ENCODE measurements at places on chromosomes 5 and 9. TPM values are rescaled to one million over a fixed set of nuclear protein-coding genes. Genes with fewer than 3 reads are reported as not detected.
A peak's percentile ranks its signal among the peaks of the same experiment; 100 is the strongest.

GRCh38 chr9:131879181-131879910, 139.5 kb upstream of the RAPGEF1 start:
- DNase-seq: no peak

The PDE6A gene
- not detected for polyA plus RNA-seq

The GCNT4 gene
- 0.69 TPM for polyA plus RNA-seq

DNA sequence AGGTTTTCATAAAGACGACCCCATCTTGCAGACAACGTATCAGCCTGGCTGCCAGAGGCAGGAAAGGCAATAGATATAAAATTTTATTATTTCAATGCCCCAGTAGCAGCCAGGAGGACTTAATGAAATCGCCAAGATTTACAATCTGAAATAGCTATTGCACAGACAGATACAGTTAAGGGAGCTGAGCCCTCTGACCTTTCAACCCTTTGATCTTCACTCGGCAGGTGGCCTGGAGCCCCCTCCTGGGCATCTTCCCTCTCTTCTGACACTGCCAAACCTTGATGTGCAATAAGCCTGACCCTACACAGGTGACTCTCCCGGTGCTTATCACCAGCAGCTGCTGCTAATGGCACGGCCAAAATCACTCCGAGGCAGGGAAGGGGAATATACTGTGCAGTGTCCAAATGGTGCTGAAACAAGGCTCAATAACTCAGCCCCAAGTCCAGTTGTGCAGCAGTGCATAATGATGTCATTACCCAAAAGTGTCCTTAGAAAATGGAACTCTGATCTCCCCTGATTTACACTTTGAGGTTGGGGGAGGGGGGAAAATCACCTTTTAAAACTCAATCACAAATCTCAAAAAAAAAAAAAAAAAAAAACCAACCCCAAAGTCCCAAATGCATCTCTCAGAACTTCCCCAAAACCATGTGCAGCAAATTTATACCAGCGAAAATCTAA, 242.0 kb downstream of the CRB2 start:
- no peak for DNase-seq

DNA sequence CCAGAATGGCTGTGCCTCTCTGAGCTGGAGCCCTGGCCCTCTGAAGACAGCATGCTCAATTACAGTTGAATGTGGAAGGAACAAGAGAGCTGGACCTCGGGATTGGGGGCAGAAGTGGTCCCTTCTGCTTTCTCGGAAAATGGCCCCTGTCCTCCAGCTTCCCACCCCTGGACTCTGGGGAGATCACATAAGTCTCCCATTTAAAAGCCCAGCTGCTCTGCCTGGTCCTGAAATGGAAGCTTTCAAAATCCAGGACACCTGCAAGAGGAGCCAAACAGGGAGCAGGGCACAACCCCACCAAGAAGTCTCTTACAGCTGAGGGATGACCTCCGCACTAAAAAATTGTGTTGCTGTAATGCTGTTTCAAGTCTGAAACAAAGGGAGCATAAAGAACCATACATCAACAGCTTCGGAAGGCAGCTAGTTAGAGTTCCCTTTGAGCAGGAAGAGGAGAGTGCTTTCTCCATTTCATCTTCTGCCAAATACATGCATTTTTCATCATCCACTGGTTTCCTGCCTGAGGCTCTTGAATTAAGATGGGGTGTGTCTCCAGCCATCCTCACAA, 48.2 kb downstream of the TGFBI start:
- DNase-seq: no peak

The OMD gene
- not detected for polyA plus RNA-seq

DNA sequence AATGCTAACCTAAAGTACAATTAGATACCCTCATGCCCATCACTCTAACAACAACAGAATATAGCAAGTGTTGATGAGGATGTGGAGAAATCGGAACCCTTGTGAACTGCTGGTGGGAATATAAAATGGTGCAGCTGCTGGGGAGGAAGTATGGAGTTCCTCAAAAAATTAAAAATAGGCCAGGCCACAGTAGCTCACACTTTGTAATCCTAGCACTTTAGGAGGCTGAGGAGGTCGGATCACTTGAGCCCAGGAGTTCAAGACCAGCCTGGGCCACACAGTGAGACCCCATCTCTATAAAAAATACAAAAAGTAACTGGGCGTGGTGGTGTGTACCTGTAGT, 18.0 kb upstream of the MRNIP start:
- DNase-seq: no peak

The DMRTA1 gene
- polyA plus RNA-seq: 0.07 TPM

- DNase-seq: peak; percentile 59
Measured at GRCh38 chr5:124301850-124302249, 444.6 kb downstream of the ZNF608 start.

The PCDHA9 gene
- polyA plus RNA-seq: 0.02 TPM

The FBP2 gene
- not detected for polyA plus RNA-seq

DNA sequence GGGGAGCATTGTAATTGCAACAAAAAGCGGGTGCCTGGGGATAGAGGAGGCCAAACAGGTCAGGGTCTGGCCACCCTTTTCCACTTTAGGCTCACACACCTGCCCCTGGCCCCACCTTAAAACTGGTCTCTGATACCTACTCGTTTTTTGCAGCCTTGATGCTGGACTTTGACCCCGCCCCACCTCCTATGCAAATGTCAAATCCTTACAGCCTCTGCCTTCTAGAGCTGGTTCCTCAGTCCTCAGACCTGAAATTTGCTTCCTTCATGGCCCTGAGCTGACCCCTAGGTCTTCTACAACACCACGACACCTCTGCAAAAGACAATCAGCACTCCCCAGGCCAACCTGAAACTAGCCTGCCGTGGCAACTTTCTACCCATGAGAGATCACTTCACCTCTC, 37.7 kb downstream of the SMIM23 start:
- no peak for DNase-seq

- no peak for DNase-seq
Measured at GRCh38 chr5:157331807-157332206, 65.9 kb downstream of the CYFIP2 start.

The PCDHGA3 gene
- polyA plus RNA-seq: 1.2 TPM

GRCh38 chr5:545641-546375, 21.6 kb upstream of the SLC9A3 start:
- DNase-seq: no peak

GRCh38 chr5:179762781-179763176, 30.2 kb downstream of the MAML1 start:
- DNase-seq: no peak

DNA sequence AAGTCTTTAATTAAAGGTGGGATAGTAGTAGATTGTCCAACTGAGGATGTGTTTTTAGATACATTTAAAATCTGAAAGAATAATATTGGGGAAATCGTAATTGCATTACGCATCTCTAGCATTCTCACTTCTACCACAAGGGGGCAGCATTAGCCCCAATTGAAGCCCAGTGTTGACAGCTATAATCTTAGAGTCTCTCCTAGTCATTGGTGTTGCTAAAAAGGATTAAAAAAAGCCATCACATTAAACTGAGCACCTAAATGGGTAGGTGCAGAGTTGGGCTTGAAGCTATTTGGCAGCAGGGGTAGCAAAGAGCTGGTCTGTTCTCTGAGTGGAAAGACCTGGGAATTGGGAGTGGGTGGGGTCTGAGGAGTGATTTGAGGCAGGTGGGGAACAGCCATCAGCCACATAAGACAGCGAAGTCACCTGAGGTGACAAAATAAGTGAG, 177.2 kb downstream of the OSTF1 start:
- no peak for DNase-seq

DNA sequence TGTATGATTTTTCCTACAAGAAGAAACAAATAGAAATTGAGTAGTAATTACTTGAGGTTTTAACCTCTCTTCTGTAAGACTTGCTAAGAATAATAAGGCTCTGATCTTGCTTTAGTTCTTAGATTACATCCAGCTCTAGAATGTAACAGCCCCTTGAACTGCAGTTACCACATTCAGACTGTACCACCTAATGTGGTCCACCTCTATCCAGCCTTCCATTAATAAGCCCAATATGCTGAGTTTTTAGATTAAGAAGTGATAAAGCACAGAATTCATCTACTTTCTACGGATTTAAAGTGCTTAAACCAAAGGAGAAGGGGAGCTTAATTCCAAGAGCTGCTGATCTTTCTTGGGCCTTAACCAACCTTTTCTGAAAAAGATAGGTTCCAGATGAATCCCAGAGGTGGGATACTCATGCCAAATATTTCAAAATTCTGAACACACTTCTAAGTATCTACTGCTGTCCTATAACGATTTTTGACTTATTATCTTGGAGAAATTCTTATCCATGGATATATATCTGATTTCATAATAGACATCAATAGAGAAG, 131.5 kb downstream of the ZNF608 start:
- DNase-seq: no peak

DNA sequence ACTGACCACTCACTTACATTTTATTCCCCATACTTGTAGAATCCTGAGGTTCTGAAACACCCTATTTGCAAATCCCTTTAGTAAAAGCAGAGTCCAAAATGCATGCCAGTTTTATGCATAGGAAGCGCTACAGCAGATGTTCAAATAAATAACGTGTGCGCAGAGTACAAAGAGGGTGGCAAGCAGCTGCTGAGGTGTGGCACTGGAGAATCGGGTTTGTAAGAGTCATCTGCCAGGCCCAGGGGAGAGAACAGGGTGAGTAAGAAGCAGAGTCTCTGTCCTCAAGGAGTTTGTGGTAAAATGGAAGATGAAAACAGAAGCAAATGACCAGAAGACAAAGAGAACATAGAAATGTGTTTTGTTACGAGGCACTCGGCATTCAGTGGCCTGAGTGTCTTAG, 288.8 kb downstream of the GLIS3 start:
- DNase-seq: no peak

DNA sequence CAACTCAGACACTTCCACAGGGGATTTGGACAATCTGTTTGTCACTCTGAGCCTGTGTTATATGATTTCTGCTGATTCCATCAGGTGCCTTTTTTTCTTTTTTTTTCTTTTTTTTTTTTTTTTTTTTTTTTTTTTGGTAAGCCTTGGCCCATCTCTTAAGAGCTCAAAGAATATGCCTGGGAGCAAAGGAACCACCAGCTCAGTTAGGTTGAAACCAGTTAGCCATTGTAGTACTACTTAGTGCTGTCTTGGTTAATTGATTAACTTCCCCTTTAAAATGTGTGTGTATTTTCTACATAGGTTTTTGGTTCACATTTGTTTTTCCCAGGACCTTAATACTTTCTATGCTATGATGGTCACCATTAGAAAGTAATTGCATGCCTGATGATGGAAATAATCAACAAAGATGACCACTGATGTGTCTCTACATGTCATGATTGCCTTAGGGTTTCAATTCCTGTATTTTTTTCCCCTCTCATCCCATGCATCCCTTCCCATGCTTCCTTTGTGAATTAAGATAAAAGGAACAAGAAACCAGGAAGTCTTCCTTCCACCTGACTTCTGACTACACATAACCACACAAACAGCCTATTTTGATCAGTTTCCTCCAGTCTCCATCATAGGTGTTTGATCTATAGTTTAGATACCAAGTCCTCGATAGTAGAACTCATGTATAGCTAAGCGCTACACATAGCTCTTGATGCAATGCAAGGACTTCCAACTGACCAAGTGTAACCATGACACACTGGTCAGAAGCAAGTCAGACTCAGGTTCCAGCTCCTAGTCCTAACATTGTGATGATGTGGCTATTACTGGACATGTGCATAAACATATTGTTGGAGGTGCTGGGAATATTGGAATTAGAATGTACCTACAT, 306.1 kb downstream of the EFNA5 start:
- DNase-seq: no peak

GRCh38 chr9:90095682-90096081, 490.9 kb downstream of the GADD45G start:
- DNase-seq: no peak

- DNase-seq: no peak
Measured at GRCh38 chr9:68966496-68966944, 47.4 kb downstream of the PRKACG start.

- DNase-seq: no peak
Measured at GRCh38 chr5:130222573-130222972, 318.3 kb downstream of the CHSY3 start.

DNA sequence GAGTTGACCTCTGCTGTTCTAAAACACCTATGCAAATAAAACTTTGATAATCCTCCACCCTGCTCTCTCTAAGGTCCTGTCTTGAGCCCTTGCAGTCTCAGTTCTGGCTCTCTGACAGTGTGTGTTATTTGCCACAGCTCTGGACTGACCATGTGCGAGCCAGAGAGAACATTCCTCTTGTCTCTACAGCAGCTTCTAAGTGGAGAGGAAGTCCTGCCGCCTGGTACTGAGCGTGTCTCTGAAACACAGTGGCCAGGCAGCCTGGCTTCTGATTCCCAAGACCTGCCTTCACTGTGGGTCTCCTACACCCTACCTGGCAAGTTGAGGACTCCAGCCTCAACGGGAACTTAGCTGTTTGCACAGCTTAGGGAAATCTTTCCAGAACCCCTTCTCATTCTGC, 61.6 kb downstream of the ENTREP1 start:
- no peak for DNase-seq

DNA sequence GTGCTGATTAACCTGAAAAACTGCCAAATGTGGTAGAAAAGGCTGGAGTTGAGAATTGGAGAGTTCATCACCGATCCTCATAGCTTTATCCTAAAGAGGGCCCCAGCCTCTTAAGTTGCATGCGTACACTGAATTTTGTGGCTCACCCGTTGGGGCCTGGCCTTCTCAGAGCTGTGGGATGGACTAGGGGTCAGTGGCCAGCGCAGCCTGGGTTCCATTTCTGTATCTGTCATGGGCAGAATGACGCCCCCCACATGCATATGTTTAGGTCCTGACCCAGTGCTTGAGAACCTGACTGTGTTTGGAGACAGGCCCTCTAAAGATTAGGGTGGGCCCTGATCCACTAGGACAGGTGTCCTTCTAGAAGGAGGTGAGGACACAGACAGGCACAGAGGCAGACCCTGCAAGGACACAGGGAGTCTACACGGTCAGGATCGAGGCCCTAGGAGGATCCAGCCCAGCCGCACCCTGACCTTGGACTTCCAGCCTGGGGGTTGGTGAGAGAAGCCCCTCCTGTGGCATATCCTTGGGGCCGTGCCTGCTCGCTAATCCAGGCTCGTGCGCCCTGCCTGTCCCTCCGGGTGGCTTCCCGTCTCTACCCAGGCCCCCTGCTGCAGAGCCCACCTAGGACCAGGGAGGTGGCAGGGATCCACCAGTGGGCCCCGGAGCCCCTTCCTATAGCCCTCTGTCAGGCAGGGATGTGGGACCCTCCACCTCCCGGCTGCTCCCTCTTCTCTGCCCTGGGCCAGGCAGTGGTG, 32.2 kb downstream of the NDUFS6 start:
- DNase-seq: no peak

The MAST4 gene
- polyA plus RNA-seq: 11.6 TPM

- DNase-seq: no peak
Measured at GRCh38 chr9:14888875-14889274, 21.4 kb downstream of the FREM1 start.

DNA sequence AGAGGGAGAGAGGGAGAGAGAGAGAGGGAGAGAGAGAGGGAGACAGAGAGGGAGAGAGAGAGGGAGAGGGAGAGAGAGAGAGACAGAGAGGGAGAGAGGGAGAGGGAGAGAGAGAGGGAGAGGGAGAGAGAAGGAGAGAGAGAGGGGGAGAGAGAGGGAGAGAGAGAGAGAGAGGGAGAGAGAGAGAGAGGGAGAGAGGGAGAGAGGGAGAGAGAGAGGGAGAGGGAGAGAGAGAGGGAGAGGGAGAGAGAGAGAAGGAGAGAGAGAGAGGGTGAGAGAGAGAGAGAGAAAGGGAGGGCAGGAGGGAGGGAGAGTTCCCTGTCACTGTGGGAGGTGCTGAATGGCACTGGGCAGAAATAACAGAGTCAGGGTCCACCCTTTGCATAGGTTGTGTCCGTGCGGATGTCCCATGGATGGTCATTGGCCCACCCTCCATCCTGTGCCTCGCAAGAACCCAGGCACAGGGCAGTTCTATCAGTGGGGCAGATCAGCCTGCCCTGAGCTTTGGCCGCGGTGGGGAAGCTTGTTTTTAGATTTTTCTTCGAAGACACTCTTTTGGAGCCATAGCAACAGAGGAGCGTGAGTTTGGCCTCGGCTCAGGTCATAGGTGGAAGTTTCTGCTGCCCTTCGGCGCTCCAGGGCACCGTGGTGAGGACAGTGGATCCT, 30.1 kb downstream of the ADAMTSL2 start:
- no peak for DNase-seq

The PCDHGC5 gene
- 2.5 TPM for polyA plus RNA-seq
